Epithelial cell of esophagus (primary cell): ENCODE measurements at places on chromosomes 12 and 14.
A peak's percentile ranks its signal among the peaks of the same experiment; 100 is the strongest.

- DNase-seq, result no peak
Observed at GRCh38 chr12:73384592-73384991, 1112.4 kb downstream of the TRHDE start.

DNA sequence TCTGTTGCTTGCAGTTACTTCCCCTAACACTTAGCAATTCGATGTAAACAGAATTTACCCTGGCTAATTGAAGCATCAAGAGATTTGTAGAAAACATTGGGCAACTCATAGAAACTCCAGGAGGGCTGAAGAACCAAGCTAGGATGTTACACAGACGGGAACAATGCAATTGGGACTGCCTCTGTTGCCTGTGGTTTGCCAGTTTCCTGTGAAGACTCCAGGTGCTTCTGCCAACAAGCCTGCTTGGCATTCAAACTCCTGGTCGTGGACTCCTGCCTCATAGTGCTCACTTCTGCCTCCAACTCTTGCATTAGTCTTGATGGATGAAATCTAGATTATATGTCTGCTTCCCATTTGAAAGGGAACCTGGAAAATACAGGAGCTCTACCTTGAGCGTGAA is 246.0 kb downstream of the BMP4 start:
- DNase-seq, result no peak

DNA sequence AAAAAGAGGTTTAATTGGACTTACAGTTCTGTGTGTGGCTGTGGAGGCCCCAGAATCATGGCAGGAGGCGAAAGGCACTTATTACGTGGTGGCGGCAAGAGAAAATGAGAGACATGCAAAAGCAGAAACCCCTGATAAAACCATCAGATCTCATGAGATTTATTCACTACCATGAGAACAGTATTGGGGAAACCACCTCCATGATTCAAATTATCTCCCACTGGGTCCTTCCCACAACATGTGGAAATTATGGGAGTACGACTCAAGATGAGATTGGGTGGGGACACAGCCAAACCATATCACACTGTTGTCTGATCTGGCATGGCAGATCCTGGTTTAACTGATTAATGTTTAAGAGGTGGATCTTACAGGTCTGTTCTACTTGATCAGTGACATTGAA is 5.6 kb downstream of the DDX47 start:
- DNase-seq, result no peak

GRCh38 chr14:66311990-66312389 is 174.2 kb upstream of the CCDC196 start:
- no peak for DNase-seq

DNA sequence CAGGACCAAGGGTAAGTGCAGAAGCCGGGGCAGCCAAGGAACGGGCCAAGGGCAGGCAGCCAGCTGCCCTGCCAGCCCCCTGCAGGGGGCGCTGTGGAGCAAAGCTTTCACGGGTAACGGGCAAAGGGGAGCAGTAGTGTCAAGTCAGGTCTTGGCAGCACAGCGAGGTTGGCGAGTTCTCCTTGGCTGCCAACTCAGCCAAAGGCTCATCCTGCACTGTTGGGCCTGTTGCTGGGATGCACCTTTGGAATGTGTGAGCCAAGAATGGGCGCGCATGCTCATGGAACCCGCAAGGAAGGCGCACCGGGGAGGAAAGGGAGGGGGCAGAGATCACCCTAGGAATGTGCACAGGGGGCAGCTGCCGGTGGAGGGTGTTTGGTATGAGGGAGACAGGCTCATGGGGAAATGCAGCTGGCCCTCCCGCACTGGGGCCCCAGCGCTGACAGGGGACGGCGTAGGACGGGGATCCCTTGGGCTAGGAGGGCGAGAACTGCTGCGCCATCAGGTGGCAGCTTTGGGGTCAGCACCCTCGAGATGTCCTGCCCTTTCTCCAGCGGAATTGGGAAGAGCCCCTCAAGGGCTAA is 138.0 kb downstream of the ASCL4 start:
- DNase-seq, result peak; percentile 46

DNA sequence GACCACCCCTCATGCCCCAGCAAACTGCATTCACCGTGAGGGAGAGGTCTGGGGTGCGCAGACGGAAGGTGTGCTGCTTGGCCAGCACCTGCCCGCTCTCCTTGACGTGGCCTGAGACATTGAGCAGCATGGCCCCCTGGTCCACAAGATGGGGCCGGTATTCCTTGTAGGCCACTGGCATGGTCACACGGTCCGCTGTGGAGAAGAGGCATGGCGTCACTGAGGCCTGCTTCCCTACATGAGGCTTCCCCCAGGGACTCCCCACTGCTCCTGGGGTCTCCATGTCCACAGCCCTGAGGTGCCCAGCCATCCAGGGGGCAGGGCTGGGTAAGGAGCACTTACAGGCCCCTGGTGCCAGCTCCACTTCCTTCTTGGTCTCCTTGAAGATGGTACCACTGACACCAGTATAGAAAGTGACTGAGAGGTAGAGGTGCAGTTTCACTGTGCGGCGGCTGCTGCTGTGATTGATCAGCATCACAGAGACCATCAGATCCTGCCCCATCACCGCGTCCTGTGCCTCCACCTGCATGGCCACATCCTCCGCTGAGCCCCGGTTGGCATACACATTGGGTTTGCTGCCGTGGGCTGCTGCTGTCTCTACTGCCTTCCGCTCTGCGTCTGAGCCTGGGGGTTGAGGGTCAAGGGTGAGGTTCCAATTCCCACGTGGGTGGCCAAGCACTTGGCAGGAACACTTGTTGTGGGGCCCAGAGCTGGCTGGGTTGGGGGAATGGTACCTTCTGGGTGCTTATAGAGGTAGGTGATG is 8.2 kb downstream of the TGM1 start:
- DNase-seq, result no peak

GRCh38 chr12:46144433-46144832 is 124.4 kb downstream of the SLC38A1 start:
- no peak for DNase-seq

- no peak for DNase-seq
Observed at GRCh38 chr14:33930439-33930838, 20.4 kb downstream of the EGLN3 start.

- DNase-seq, result peak; percentile 75
Observed at GRCh38 chr14:70640938-70641547, 673 bp upstream of the TTC9 start.
